ENCODE measurements at places on chromosomes 2 and 18.

GRCh38 chr2:237480988-237481525 lies 6.0 kb upstream of the MLPH start:
- no peak for DNase-seq

DNA sequence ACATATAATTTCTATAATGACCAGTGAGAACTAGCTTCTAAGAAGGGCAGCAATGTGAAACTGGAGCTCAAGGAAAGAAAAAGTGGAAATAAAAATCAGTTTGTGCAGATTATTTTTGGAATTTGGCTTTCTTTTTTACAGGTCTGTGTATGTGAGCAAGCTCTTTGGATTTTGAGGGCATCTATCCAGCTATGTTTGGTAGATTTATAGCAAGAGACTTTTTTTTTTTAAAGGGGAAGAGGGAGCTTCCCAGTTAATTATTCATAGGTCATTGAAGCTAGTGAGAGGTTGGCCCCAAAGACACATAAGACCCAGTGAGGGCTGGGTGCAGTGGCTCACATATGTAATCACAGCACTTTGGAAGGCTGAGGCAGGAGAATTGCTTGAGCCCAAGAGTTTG lies 24.0 kb upstream of the COLEC12 start:
- DNase-seq = no peak

DNA sequence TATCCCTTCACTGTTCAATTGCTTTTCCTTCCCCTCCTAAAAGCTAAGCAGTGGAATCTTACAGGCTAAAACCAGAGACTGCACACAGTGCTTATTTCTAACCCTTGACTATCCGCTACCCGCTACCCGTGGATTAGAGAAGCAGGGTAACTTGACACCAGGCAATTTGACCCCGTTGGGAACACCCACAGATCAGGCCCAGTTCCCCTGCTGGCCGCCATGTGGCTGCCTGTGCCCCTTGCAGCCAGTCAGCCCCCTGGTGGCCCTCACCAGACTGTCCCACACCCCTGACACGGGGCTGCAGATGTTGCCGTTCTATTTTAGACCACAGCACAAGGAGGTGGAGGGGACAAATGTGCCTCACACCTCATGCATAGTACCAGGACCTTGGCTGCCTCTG lies 74.8 kb downstream of the TXNL1 start:
- DNase-seq = peak; percentile 25

DNA sequence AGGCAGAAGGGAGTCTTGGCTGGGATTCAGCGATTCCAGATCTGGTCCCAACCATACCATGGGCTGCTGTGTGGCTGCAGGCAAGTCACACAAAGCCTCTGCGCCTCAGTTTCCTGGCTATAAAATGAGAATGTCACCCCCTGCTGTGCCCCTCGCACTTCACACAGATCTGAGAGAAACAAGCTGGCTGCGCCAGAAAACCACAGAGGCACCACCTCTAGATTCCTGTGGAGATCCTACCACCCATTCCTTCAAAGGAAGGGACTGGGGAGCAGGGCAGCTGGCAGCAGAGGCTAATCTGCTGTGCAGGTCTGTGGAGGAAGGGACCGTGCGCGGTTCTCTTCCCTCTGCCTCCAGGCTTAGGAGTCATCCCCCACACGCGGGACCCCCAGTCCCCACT lies 19.8 kb downstream of the NEURL3 start:
- no peak for DNase-seq

DNA sequence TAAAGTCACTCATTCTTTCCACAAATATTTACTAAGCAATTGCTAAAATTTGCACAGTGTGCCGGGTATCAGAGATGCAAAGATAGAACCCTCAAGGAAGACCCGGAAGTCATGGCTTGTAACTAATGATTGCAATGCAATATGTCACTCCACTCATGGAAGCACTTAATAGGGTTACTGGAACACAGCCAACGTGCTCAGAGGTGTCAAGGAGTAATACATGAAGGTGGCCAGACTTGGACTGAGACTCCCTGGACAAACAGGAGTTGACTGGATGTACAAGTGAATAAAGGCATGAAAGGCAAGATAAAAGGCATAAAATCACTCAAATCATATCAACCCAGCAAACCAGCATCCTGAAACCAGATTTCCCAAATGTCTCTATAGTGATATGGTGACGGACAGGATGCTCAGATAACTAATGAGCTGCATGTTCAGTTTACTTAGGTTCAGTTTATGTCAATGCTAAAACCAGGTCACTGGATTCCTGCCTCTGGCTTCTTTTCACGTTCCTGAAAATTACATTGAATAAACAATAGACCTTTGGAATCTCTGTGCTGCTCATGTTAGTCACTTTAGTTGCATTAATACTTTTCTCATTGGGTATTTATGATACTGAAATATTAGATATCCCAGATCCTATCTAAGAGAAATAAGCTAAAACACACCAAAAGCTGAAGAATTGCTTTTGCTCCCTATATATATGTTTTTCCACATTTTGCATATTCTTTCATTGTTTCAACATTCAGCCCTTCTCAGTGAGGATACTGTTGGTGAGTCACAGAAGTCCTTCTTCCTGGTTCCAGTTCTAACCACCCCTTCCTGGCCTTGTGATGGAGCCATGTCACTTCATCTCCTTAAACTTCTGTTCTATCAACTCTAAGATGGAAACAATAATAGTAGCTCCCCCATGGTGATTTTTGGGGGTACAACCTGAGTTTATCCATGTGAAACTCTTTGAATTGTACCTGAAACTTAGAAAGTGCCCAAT lies 688.9 kb upstream of the ID2 start:
- peak; percentile 5 for DNase-seq

DNA sequence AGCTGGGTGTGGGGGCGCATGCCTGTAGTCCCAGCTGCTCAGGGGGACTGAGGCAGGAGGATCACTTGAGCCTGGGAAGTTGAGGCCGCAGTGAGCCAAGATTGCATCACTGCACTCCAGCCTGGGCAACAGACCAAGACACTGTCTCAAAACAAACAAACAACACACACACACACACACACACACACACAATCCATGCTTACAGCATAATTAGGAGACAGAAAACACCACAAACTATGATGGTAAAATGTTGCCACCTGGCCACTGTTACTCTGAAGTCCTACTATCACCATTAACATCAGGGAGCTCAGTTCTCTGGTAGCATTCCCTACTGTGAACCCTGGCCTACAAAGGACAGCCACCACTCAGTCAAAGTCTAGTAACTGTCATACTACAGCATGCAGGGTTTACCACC lies 18.3 kb downstream of the DNPEP start:
- DNase-seq = no peak

DNA sequence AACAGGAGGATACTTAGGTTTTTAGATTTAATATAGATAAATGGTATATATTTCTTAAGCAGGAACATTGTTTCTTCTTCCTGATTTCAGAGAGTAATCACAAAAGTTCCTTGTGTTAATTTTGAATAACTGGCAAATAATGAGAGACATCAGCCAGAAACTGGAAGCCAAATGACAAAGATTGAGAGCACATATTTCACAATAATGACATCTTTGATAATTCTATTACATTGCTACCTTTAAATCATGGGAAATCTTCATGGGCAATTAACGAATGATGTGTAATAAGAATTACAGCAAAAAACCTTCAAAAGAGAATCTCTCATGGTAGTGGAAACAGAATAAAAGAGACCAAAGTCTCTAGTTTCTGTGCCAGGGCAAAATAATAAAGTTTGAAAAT lies 215.1 kb downstream of the NUP35 start:
- DNase-seq = no peak

DNA sequence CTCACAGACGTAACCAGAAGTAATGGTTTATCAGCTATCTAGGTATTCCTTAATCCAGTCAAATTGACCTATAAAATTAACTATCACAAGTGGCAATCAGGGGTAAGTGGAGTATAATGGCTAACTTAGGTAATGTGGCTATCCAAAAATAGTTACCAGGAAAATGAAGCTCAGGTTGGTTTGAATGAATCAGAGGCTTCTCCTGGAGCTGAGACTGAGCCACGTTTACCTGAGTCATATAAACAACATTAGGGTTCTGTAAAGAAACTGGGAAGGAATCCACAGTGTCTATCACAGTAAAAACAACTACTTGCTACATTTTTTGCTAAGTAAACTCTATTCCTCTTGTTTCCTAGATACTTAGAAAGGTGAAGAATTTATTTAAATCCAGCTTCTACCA lies 236.0 kb upstream of the SPHKAP start:
- no peak for DNase-seq

DNA sequence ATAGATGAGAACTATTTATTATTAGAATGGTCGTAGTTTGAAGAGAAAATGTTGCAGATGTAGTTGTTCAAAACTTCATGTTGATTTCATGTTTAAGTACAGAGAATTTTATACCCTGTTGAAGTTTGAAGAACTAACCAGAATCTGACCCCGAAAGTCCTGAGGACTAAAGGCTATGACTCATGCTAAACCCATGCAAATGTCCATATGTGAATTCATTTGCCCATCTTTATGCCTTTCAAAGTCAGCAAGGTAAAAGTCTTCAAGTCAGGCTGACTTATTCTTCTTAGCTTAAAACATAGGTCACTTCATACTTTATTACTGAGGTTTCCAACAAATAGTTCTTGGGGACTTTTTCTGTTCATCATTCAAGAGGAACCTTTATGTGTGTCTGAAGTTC lies 185.5 kb downstream of the CCDC85A start:
- DNase-seq = no peak

- DNase-seq = no peak
Measured at GRCh38 chr2:10984418-10985135, 72.8 kb downstream of the KCNF1 start.

DNA sequence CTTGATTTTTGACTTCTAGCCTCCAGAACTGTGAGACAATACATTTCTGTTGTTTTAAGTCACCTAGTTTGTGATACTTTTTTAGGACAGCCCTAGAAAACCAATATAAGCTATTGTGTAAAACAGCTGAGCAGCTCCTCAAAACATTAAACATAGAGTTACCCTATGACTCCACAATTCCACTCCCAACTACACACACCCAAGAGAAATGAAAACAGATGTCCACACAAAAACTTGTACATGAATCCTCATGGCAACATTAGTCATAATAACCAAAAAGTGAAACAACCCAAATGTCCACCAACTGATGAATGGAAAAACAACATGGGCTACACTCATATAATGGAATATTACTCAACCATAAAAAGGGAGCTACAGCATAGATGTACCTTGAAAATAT lies 32.6 kb downstream of the TNS1 start:
- no peak for DNase-seq

- peak; percentile 24 for DNase-seq
Measured at GRCh38 chr18:45202061-45202460, 413.2 kb upstream of the SLC14A2 start.

- DNase-seq = no peak
Measured at GRCh38 chr2:167336213-167336612, 447.9 kb downstream of the XIRP2 start.

DNA sequence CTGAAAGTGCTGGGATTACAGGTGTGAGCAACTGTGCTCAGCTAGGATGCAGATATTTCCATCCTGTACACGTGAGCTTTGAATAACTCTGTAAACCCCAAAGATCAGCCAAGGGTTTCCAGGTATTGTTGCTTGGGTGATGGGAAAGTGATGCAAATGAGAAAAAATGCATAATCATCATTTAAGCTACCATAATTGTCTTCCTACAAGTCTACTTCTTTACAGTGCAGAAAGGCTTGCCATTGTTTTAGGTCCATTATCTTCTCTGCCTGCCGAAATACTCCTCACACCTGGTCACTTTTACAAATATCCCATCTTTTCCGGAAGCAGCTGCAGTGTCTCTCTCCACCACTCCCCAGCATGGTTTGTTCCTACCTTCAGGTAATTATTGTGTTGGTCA lies 259.8 kb upstream of the CCDC68 start:
- DNase-seq = peak; percentile 8

- DNase-seq = no peak
Measured at GRCh38 chr18:78892721-78893120, 86.9 kb upstream of the SALL3 start.

DNA sequence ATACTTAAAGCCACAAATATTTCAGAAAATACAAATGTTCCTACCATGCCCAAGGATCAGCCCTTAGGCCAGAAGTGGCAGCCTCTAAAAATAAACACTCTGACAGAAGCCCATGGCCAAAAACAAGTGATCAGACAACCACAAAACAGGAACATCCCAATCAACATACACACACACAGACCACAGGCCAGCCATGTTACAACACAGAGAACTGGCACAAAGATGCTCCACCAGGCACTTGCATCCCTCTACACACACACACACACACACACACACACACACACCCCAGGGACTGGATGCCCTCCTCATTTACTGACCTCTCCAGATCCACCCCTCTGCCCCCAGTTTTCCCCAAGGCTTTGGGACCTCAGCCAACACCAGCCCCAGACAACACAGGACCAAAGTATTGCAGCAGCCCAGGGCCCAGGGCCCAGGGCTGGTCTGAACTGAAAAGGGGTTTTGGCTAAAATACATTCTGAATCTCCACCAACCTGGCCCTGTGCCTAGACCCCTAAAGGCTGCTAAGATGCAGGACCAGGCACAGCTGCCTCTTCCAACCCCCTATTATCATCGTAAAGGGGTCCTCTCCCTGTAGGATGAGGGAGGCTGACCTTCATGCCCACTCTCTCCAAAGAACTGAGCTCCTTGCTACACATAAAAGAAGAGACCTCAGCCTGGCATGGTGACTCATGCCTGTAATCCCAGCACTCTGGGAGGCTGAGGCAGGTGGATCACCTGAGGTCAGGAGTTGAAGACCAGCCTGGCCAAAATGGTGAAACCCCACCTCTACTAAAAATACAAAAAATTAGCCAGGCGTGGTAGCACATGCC lies 151.4 kb downstream of the TNS1 start:
- DNase-seq = no peak

DNA sequence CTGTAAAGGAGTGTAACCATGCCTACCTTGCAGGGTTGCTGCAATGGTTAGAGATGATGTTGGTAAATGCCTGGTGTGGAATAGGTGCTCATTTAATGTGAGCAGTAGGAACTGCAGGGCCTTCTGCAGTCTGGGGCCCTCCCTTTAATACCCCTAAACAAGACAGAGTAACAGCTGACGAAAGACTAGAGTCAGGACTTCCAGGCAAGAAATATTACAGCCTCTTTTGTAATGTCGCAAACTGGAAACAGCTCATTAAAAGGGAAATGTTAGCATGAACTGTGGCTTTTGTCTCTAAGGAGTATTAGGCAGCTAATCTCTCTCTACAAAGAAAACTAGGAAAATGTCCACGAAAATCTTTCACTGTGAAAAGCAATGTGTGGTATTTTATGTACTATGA lies 26.0 kb downstream of the MARCO start:
- DNase-seq = no peak

DNA sequence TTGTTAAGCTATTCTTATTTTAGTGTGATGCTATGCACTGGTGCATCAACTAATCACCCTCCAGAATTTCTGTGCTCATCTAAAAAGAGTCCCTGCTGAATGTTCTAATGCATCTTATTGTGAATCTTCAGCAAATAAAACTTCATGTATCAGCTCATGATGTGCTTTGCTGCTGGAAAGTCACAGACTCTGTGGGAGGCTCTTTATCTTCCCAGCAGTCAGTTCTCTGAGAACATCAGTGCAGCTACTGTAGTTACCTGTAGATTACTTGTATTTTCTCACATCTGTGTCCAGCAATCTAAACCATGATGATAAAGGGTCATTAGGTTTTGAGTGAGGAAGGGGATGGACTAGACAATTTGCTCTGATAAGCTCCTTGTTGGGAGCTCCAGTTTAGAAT lies 141.6 kb upstream of the SP3 start:
- DNase-seq = peak; percentile 9

Measured in COR-L47 (cell line).